ENCODE measurements at places on chromosomes 4 and X. TPM values are rescaled to one million over a fixed set of nuclear protein-coding genes. Genes with fewer than 3 reads are reported as not detected.

TKTL1 gene
- 0.36 TPM for polyA plus RNA-seq

PCDH10 gene
- polyA plus RNA-seq, result 0.34 TPM

TAF7L gene
- 0.21 TPM for polyA plus RNA-seq

- DNase-seq, result no peak
These were observed 977 bp downstream of the MAGEE1 start for GRCh38 chrX:76428243-76429130.

DNA sequence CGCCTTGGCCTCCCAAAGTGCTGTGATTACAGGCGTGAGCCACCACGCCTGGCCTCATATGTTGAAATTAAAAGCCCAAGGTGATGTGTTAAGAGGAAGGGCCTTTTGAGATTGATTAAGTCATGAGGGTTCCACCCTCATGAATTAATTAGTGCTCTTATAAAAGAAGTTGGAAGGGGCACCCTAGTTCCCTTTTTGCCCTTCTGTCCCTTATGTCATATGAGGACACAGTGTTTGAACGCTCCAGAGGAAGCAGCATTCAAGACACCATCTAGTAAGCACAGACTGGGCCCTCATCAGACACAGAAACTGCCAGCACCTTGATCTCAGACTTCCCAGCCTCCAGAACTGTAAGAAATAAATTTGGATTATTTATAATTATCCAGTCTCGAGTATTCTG is 5.1 kb upstream of the APLN start:
- no peak for DNase-seq

- no peak for DNase-seq
These were observed 46.8 kb upstream of the F9 start for GRCh38 chrX:139483699-139484098.

DNA sequence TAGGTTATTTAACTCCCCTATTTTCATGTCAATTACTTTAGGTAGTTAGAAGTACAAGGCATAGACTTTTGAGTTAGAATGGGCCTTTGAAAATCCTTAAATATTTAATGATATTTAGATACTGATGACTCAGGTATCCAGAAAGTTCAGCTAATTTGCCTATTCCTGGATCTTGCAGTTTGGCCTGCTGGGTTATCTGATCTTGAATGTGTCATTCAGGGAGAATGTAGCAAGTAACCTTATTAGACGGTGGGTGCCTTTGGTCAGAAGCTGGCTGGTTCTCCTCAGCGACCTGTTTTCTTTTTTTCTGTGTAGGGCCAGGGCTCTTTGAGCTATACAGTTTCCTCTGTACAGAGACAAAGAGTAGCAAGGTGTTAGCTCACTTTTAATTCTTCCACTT is 42.0 kb downstream of the MTM1 start:
- no peak for DNase-seq

GRCh38 chr4:55169352-55169961 is 44.1 kb upstream of the KDR start:
- DNase-seq, result no peak

- DNase-seq, result no peak
These were observed 86.9 kb upstream of the BMP2K start for GRCh38 chr4:78689261-78689660.

GUCY2F gene
- not detected for polyA plus RNA-seq

GRCh38 chrX:54495814-54496516 is at the start of gene FGD1:
Gene FGD1, minus strand, starts transcription at chrX:54496234. Its CDS starts 802 bp downstream, at chrX:54495432.
- peak; percentile 73 for DNase-seq

NIPAL1 gene
- polyA plus RNA-seq, result 5.5 TPM

- DNase-seq, result no peak
These were observed 118.4 kb downstream of the AFF1 start for GRCh38 chr4:87053176-87053658.

DNA sequence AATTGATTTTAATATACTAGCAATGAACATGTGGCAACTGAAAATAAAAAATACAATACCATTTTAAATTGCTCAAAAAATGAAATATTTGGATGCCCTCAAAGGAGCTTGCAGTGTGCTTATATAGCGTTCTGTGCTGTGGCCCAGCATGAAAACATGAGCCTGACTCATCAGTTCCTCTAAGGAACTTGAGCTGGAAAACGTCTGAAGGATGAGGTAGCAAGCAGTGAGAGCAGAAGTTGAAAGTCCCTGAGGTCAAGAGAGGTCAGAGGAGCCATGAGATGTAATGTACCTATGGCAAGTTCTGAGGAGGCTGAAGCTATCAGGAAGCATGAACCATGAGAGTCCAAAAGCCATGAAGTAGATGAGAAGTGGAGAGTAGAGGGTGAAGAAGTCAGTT is 59.7 kb downstream of the HMGB3 start:
- no peak for DNase-seq

HOPX gene
- 39.2 TPM for polyA plus RNA-seq

TRIML2 gene
- polyA plus RNA-seq, result not detected

NXF2B gene
- not detected for polyA plus RNA-seq

GRCh38 chr4:82900066-82900410 is 497 bp upstream of the THAP9 start:
- no peak for DNase-seq

- peak; percentile 18 for DNase-seq
These were observed 74.4 kb upstream of the RBMX start for GRCh38 chrX:136954930-136955329.

DNA sequence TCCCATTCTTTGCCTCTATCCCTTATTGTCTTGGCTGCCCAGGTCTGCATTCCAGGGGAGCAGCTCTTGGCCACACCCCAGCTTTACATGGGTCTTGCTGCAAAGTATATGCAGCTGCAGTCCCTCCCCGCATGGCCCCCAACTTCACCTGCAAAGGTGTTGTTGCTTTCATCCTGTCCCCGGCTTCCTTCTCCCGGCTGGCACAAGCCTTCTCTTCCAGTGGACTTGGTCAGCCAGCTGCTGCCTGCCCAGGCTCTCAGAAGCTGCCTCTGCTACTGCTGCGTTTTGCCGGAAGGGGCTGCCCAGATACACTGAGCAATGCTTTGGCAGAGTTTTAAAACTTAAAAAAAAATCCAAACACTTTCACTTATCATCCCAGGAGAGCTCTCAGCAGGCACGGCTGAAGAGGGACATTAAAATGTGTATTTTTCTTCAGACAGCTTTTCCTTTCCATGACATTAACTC is 121.2 kb upstream of the PDLIM3 start:
- DNase-seq, result peak; percentile 16

DNA sequence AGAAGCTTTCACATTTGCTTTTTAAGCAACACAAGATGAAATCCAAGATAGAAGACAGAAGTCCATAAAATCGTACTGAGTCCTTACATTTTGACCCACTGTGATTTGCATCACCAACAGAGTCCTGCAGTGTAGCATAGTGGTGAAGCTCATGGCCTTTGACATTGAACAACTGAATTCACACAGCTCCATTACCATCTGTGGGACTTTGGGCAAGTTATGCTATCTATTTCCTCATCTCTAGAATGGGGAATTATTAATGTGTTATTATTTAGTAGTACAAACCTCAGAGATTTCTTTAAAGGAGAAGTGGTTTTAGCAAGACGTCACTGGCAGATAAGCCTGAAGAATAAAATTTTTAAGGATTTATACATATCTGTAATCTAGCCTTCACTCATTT is 10.7 kb downstream of the GPRIN3 start:
- DNase-seq, result no peak

TSPAN7 gene
- 136 TPM for polyA plus RNA-seq

SPANXA1 gene
- polyA plus RNA-seq, result not detected

- DNase-seq, result no peak
These were observed 431.2 kb downstream of the GPM6A start for GRCh38 chr4:175380841-175381240.

GRCh38 chr4:174808836-174809235 is 20.2 kb downstream of the GLRA3 start:
- DNase-seq, result no peak

GRCh38 chr4:130026185-130026584 is 930.2 kb downstream of the C4orf33 start:
- DNase-seq, result no peak

CYSLTR1 gene
- polyA plus RNA-seq, result 8.7 TPM

DNA sequence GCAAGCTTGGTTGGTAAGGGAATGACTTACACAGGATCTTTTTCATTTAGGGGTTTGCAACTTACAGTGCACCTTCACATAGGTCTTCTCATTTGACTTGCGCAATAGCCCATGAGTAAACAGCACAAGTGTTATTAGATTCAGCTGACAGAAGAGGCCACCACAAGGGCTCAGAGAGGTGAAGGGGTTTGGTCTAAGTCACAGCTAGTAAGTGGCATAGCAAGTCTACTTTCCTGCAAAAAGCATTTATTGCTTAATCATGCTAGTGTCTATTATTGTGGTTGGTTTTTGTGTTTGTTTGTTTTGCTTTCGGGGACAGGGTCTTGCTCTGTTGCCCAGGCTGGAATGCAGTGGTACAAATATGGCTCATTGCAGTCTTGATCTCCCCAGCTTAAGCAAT is 83.3 kb downstream of the SPRY1 start:
- no peak for DNase-seq

DNAAF6 gene
- polyA plus RNA-seq, result not detected

HMGN5 gene
- 4.1 TPM for polyA plus RNA-seq

GRCh38 chrX:131544218-131544617 is 344 bp downstream of the OR13H1 start:
- no peak for DNase-seq

GRCh38 chr4:47642985-47643760 is 158.1 kb downstream of the ATP10D start:
- no peak for DNase-seq

- DNase-seq, result no peak
These were observed 880 bp upstream of the ETDC start for GRCh38 chrX:135308345-135308855.

BEND4 gene
- polyA plus RNA-seq, result 0.05 TPM

CCKAR gene
- not detected for polyA plus RNA-seq

- DNase-seq, result no peak
These were observed 541 bp downstream of the AIMP1 start for GRCh38 chr4:106316773-106317409.

- DNase-seq, result no peak
These were observed 1.5 kb downstream of the CFAP97 start for GRCh38 chr4:185201977-185202962.

DNA sequence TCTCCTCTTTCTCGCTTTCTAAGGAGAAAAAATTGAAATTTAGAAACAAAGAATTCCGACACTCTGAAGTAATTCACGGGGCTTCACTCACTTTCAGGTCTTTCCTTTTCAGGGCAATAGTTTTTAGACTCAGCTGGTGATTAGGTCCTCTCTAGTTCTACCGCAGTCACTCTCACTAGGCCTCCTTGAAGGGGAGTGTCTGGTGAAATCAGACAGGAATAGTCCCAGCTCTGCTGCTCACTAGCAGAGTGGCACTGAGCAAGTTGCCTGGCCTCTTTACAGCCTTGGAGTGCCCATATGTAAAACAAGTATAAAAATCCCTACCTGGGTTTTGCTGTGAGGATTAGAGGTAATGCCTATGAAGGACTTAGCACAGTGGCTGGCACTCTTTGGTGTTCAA is 64.1 kb downstream of the NEUROG2 start:
- DNase-seq, result no peak

HTR2C gene
- polyA plus RNA-seq, result not detected

DCAF16 gene
- 22.0 TPM for polyA plus RNA-seq

DNA sequence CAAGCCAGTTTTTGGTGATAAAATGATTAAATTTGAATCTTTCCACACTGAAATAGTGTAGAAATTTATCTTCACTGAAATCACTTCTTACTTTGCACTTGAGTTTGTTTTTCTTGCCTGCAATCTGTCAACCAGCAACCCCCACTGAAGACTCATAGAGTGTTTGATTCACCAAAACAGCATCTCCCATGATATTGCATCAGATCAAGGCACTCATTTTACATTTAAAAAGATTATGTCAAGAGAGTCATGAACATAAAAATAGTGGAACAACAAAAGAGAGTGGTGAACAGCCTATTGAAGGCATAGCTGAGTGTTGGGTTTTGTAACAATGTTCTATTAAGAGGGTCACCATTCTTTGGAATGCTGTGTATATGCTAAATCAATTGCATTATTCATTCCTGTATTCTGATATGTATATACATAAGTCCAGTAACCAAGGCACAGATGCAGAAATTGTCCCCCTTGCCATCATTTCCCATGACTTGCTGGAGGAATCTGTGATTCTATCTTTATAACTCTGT is 1934.9 kb downstream of the ARAP2 start:
- no peak for DNase-seq

GRCh38 chrX:49041744-49042580 is 1.2 kb downstream of the TFE3 start:
- no peak for DNase-seq

ADGRG4 gene
- 0.03 TPM for polyA plus RNA-seq

All from muscle of arm (tissue), 14 donors.